Suppressor macrophage (primary cell): ENCODE measurements at places on chromosomes 2 and 18.

- no peak for DNase-seq
These were observed 102.4 kb downstream of the BABAM2 start for GRCh38 chr2:27992787-27993401.

DNA sequence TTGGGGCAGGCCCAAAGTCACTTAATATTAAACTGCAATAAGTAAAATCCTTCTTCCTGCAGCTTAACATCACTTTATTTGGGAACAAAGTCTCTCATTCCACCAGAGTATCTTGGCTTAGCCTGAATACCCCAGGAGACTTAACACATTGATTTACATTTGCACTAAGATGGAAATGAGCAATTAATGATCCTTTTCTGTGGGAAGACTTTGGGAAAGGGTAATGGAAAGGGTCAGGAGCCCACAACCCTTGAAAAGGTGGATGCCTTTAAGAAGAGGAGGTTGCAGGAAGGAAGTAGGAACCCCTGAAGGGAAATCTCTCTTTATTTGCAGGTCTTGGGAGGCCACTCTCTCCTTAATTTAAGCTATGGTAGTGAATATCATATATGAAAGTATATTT lies 28.0 kb upstream of the BARD1 start:
- no peak for DNase-seq

DNA sequence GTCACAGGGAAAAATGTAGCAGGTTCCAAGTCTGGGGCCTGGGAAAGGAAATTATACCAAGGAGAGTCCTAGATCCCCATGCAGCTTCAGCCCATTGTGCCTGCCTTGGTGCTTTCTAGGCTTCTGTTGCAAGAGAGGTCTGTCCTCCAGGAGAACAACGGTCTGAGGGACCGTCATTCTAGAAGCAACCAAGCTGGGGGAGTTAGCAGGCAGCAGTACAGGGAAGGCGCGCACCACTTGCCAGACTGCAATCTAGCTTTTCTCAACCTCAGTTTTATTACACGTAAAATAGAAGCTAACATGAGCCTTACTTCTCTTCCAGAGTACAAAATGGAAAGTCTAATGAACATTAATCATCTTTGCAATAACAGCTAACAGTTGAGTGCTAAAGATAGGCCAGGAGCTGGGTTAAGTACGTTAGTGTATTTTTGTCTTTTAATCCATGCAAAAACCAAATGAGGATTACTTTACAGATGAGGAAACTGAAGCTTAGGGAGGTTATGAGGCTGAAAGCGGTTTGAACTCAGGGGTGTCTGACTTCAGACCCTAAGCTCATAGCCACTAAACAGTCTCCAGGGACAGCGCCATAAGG lies 1.9 kb downstream of the TCF23 start:
- DNase-seq, result no peak

DNA sequence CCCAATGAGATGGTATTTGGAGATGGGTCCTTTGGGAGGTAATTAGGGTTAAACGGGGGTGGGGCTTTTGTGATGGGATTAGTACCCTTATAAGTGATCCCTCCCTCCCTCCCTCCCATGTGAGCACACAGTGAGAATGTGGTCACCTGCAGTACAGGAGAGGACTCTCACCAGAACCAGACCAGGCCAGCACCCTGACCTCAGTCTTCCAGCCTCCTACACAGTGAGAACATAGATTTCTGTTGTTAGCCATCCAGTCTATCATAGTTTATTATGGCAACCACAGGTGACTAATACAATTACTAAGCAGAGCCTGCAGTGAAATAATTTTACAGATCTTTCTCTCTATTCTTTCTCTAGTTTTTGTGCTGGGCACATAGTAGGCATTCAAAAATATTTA lies 137.7 kb upstream of the PKDCC start:
- peak; percentile 1 for DNase-seq

GRCh38 chr2:173990970-173991819 lies 26.0 kb upstream of the SP3 start:
- peak; percentile 42 for DNase-seq
